Nephron progenitor cell (in vitro differentiated cells): ENCODE measurements at places on chromosomes 13 and 19.
A peak's percentile ranks its signal among the peaks of the same experiment; 100 is the strongest.

DNA sequence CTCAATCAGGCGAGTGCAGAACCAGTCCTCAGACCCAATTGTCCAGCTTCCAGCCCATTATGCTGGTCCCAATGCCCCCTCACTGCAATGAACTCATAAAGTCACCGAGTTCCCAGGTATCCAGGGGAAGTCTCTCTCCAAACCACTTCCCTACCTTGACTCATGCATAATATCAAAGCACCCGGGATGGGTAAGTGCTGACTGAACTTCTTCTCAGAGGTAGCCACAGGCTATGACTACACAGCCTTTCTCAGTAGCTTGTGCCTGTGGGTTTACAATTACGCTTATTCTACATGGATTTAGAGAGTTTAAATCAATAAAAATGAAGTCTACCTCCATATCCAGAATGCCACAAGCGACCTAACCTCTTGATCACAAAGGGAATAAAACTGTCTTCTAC lies 1.7 kb upstream of the C13orf42 start:
- H3K27ac ChIP-seq, result no peak overlapping the region
- DNase-seq, result no peak
- H3K36me3 ChIP-seq, result no peaks in the 10 kb centered on the region
- no peaks in the 10 kb centered on the region for H3K4me1 ChIP-seq

GRCh38 chr13:23074075-23074828 lies 106.5 kb upstream of the SGCG start:
- no peak overlapping the region for H3K4me3 ChIP-seq
- H3K27ac ChIP-seq, result no peak overlapping the region
- H3K4me1 ChIP-seq, result no peaks in the 10 kb centered on the region
- no peaks in the 10 kb centered on the region for H3K27me3 ChIP-seq
- DNase-seq, result no peak
- H3K36me3 ChIP-seq, result no peaks in the 10 kb centered on the region

DNA sequence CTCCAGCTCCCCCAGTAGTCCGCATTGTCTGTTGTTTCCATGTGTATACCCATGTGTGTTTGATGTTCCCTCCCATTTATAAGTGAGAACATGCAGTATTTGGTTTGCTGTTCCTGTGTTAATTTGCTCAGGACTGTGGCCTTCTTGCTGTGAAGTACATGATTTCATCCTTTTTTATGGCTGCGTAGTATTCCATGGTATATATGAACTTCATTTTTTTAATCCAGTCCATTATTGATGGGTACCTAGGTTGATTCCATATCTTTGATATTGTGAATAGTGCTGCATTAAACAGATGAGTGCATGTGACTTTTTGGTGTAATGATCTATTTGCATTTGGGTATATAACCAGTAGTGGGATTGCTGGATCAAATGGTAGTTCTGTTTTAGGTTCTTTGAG lies 175.2 kb downstream of the PDS5B start:
- no peak for DNase-seq
- peaks cover 64% of the 10 kb centered on the region for H3K36me3 ChIP-seq
- H3K4me1 ChIP-seq, result no peaks in the 10 kb centered on the region
- no peaks in the 10 kb centered on the region for H3K27me3 ChIP-seq
- no peak overlapping the region for H3K27ac ChIP-seq

- peak overlapping the region; percentile 24 for H3K27ac ChIP-seq
- H3K27me3 ChIP-seq, result no peaks in the 10 kb centered on the region
- H3K4me3 ChIP-seq, result no peak overlapping the region
Measured at GRCh38 chr13:50699874-50700663, 143.4 kb downstream of the DLEU7 start.

DNA sequence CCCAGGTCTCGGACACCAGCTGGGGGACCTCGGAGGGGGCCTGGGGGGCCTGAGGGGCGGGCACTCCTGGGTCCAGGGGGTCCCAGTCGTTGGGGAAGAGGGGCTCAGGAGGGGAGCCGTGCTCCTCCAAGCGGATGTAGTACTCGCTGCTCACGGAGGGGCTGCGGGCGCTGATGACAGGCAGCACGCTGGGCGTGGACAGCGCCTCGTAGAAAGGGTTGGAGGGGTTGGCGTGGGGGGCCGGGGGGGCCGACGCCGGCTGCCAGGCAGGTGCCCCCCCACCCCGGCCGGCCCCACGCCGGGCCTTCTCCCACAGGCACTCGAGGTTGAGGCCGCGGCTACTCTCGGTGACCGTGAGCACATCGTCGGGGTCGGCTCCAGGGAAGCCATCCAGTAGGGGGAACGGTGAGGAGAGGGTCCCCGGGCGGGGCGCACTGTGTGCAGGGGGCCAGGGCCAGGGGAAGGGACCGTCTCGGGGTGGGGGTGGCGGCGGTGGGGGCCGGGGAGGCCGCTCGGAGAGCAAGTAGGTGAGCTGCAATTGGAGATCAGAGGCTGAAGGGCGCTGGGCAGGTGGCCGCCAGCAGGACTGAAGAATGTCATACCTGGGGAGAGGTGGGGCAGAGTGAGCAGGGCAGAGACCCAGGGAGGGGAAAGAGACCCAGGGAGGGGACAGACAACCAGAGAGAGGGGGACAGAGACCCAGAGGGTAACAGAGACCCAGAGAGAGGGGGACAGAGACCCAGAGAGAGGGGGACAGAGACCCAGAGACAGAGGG lies 12.1 kb downstream of the LMTK3 start:
- peaks cover 54% of the 10 kb centered on the region for H3K4me1 ChIP-seq
- DNase-seq, result no peak
- H3K36me3 ChIP-seq, result no peaks in the 10 kb centered on the region
- peak overlapping the region; percentile 38 for H3K4me3 ChIP-seq
- peaks cover 22% of the 10 kb centered on the region for H3K27me3 ChIP-seq

DNA sequence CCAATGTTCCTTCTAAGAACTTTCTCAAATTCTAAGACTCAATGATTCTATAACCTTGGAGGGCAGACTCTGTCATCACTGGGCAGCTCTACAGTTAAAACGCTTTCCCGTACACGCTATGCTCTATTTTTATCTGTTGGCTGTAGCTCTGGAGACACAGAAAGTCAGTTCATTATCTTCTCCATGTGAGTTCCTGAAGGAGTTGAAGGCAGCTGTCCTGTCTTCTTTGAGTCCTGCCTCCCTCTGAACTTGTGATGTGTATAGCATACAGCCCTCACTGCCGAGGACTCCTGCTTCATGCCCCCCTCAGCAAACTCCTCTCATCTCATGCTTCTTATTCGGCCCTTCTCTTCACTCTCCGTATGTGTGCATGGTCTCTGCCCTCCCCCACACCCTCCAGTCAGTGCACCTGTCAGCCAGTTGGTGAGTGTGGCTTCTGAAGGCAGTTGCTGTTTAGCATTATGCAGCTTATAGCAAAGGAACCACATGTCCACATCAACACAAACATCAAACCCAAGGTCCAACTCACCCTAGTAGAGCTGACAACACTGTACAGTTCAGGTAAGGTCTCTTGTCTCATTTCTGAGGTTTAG lies 504.9 kb downstream of the DIAPH3 start:
- no peak overlapping the region for H3K4me3 ChIP-seq
- no peak overlapping the region for H3K27ac ChIP-seq
- H3K36me3 ChIP-seq, result peaks cover 9% of the 10 kb centered on the region
- H3K4me1 ChIP-seq, result peaks cover 46% of the 10 kb centered on the region
- H3K27me3 ChIP-seq, result peaks cover 2% of the 10 kb centered on the region

DNA sequence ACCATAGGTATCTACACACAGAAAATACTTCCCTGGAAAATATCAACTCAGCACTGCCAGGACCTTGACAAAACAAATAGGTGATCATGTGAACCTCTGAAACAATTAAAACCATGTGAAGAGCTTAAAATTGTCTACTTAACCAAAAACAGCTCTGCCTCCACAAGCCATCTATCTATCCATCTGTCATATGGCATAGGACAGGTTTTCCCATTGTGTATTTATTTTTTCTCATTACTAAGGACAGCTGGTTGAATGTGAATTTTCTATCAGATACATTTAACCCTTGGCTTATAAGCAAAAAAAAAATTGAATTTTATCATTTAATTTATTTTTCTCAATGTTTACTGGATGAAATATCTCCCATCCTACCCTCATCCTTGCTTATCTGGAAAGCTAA lies 279.5 kb downstream of the PCDH9 start:
- H3K4me1 ChIP-seq, result no peaks in the 10 kb centered on the region
- H3K4me3 ChIP-seq, result no peak overlapping the region
- no peaks in the 10 kb centered on the region for H3K27me3 ChIP-seq
- H3K36me3 ChIP-seq, result no peaks in the 10 kb centered on the region

GRCh38 chr13:24618011-24618955 lies 61.9 kb upstream of the ATP12A start:
- peaks cover 12% of the 10 kb centered on the region for H3K4me1 ChIP-seq
- DNase-seq, result no peak
- H3K27me3 ChIP-seq, result no peaks in the 10 kb centered on the region
- H3K36me3 ChIP-seq, result no peaks in the 10 kb centered on the region
- H3K27ac ChIP-seq, result no peak overlapping the region

DNA sequence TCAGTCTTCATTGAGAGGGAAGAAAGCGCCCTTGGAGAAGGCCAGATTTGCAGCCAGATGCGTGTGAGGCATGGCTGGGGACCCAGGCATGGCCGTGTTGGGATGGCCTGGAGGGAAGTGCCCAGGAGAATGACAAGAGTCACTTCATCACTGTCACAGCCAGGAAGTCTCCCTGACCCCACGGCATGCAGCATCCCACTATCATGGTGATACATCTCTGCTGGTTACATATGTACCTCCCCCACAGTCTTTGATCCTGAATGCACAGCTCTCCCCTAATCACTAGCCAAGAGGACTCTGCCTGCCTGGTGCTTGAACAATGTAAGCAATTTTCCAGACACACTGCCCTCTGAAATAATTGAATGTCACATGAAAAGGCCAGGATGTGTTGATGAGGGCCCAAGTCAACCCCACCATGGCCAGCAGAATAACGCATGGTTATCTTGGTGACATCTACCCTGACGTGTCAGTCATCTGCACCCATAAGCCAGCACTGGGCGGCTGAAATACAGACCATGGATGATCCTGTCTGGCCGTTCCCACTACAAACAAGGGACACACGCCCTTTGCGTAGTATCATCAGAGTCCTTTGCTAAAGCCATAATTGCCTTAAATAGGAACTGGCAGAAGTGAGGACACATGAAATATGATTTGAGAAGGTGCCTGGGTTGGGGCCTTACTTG lies 149.7 kb upstream of the SPACA7 start:
- H3K4me1 ChIP-seq, result peaks cover 17% of the 10 kb centered on the region
- no peak overlapping the region for H3K27ac ChIP-seq
- no peak for DNase-seq
- no peaks in the 10 kb centered on the region for H3K36me3 ChIP-seq

- no peak overlapping the region for H3K4me3 ChIP-seq
- H3K27ac ChIP-seq, result no peak overlapping the region
- no peaks in the 10 kb centered on the region for H3K36me3 ChIP-seq
- peaks cover 16% of the 10 kb centered on the region for H3K4me1 ChIP-seq
Measured at GRCh38 chr13:32019612-32020233, 11.9 kb upstream of the FRY start.

GRCh38 chr13:34756136-34756535 lies 185.9 kb upstream of the NBEA start:
- H3K4me1 ChIP-seq, result peaks cover 15% of the 10 kb centered on the region
- H3K27me3 ChIP-seq, result no peaks in the 10 kb centered on the region
- no peaks in the 10 kb centered on the region for H3K36me3 ChIP-seq
- H3K27ac ChIP-seq, result no peak overlapping the region
- H3K4me3 ChIP-seq, result no peak overlapping the region

- peaks cover 10% of the 10 kb centered on the region for H3K4me1 ChIP-seq
- H3K36me3 ChIP-seq, result peaks cover 51% of the 10 kb centered on the region
- H3K27me3 ChIP-seq, result peaks cover 2% of the 10 kb centered on the region
- H3K4me3 ChIP-seq, result no peak overlapping the region
- no peak for DNase-seq
Measured at GRCh38 chr19:17296273-17296672, 7.0 kb downstream of the ABHD8 start.

GRCh38 chr13:63737418-63737817 lies 2321.8 kb upstream of the PCDH20 start:
- DNase-seq, result no peak
- H3K4me3 ChIP-seq, result no peak overlapping the region
- peaks cover 6% of the 10 kb centered on the region for H3K36me3 ChIP-seq
- no peaks in the 10 kb centered on the region for H3K27me3 ChIP-seq
- no peak overlapping the region for H3K27ac ChIP-seq

- H3K36me3 ChIP-seq, result peaks cover 18% of the 10 kb centered on the region
- H3K4me1 ChIP-seq, result peaks cover 36% of the 10 kb centered on the region
- peak overlapping the region; percentile 77 for H3K4me3 ChIP-seq
Measured at GRCh38 chr19:13834244-13835069, 39.2 kb downstream of the ZSWIM4 start.

- peaks cover 17% of the 10 kb centered on the region for H3K4me1 ChIP-seq
- peaks cover 4% of the 10 kb centered on the region for H3K27me3 ChIP-seq
- peak overlapping the region; percentile 97 for H3K27ac ChIP-seq
- no peak overlapping the region for H3K4me3 ChIP-seq
- H3K36me3 ChIP-seq, result peaks cover 75% of the 10 kb centered on the region
Measured at GRCh38 chr19:11064831-11065303, 24.4 kb upstream of the LDLR start.

GRCh38 chr19:46192992-46193650 lies 36.4 kb upstream of the IGFL1 start:
- DNase-seq, result no peak
- H3K4me1 ChIP-seq, result no peaks in the 10 kb centered on the region
- no peak overlapping the region for H3K27ac ChIP-seq
- no peaks in the 10 kb centered on the region for H3K36me3 ChIP-seq

GRCh38 chr19:18865973-18866799 lies 29.8 kb downstream of the CERS1 start:
- no peak overlapping the region for H3K27ac ChIP-seq
- no peaks in the 10 kb centered on the region for H3K27me3 ChIP-seq
- peak; percentile 87 for DNase-seq
- H3K36me3 ChIP-seq, result peaks cover 26% of the 10 kb centered on the region

GRCh38 chr19:45564131-45564780 lies 20.3 kb downstream of the OPA3 start:
- peaks cover 5% of the 10 kb centered on the region for H3K36me3 ChIP-seq
- DNase-seq, result no peak
- H3K27ac ChIP-seq, result no peak overlapping the region
- no peaks in the 10 kb centered on the region for H3K27me3 ChIP-seq
- H3K4me1 ChIP-seq, result peaks cover 19% of the 10 kb centered on the region

- H3K27me3 ChIP-seq, result peaks cover 26% of the 10 kb centered on the region
- no peaks in the 10 kb centered on the region for H3K36me3 ChIP-seq
- H3K4me3 ChIP-seq, result no peak overlapping the region
Measured at GRCh38 chr13:49240017-49240416, 7.7 kb upstream of the CDADC1 start.

- DNase-seq, result no peak
- H3K36me3 ChIP-seq, result no peaks in the 10 kb centered on the region
- H3K27ac ChIP-seq, result peak overlapping the region; percentile 57
- no peak overlapping the region for H3K4me3 ChIP-seq
Measured at GRCh38 chr19:55566823-55567222, 13.8 kb downstream of the ZNF579 start.

GRCh38 chr13:79413521-79413920 lies 7.5 kb upstream of the RBM26 start:
- H3K4me1 ChIP-seq, result peaks cover 23% of the 10 kb centered on the region
- no peaks in the 10 kb centered on the region for H3K27me3 ChIP-seq
- H3K4me3 ChIP-seq, result no peak overlapping the region
- H3K36me3 ChIP-seq, result peaks cover 19% of the 10 kb centered on the region
- H3K27ac ChIP-seq, result no peak overlapping the region
- DNase-seq, result no peak
